Myocyte (in vitro differentiated cells): ENCODE measurements at places on chromosomes 12 and 14. TPM values are rescaled to one million over a fixed set of nuclear protein-coding genes. Genes with fewer than 3 reads are reported as not detected.
A peak's percentile ranks its signal among the peaks of the same experiment; 100 is the strongest.

The DHRS2 gene
- total RNA-seq = 0.19 and 1.2 TPM in 2 replicates

The LARP4 gene
- total RNA-seq = 46.5 and 49.8 TPM in 2 replicates

The ZC2HC1C gene
- 0.52 and 1.6 TPM in 2 replicates for total RNA-seq

The PACS2 gene
- 240 and 302 TPM in 2 replicates for total RNA-seq

The SLCO1B3 gene
- total RNA-seq = not detected in 2 replicates

The RBMS2 gene
- 9.2 and 9.7 TPM in 2 replicates for total RNA-seq

The MYH7 gene
- 155 and 258 TPM in 2 replicates for total RNA-seq

The BATF gene
- not detected in 2 replicates for total RNA-seq

The ERP27 gene
- 0.47 TPM in 1 of 2 replicates, not detected in the other for total RNA-seq

The CNTN1 gene
- not detected in 2 replicates for total RNA-seq

The CFAP251 gene
- 0.99 and 2.5 TPM in 2 replicates for total RNA-seq

The GLI1 gene
- 0.56 and 0.78 TPM in 2 replicates for total RNA-seq

The SRRM4 gene
- total RNA-seq = under 0.01 TPM in 1 of 2 replicates, not detected in the other

DNA sequence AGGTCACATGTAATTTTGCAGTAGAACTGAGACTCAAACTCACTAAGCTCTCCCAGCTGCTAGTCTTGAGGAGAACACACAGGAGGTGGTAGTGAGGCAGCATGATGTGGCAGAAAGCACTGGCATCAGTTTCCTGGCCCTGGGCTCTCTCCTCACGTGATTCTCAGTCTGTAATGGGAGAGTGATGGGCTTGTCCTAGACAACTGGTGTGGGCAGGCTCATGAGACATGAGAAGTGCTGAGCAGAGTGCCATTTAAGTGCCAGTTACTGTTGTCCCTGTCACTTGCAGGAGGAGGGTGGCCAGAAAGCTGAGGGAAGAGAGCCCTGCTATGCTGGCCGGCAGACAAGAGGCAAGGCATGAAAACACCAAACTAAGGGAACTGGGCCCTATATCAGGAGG lies 48.5 kb upstream of the OVCH1 start:
- DNase-seq = peak; percentile 94

GRCh38 chr14:57999979-58000378 lies 134.1 kb upstream of the SLC35F4 start:
- no peak for DNase-seq

- no peak for DNase-seq
Measured at GRCh38 chr14:103869406-103870143, 22.2 kb upstream of the PPP1R13B start.

DNA sequence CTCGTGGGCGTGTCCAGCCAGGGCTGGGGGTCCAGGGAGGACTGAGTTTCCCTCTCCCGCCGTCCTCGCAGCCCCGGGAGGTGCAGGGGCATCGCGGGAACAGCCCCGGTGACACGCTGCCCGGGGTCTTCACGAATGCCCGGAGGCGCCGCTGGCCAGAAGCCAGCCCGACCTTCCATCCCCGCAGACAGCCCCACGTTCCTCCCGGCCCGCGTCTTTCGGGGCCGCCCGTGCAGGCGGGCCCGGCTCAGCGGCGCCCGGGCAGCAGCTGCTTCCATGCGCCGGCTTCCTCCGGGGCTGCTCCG lies 827 bp upstream of the TEDC1 start:
- DNase-seq = no peak

DNA sequence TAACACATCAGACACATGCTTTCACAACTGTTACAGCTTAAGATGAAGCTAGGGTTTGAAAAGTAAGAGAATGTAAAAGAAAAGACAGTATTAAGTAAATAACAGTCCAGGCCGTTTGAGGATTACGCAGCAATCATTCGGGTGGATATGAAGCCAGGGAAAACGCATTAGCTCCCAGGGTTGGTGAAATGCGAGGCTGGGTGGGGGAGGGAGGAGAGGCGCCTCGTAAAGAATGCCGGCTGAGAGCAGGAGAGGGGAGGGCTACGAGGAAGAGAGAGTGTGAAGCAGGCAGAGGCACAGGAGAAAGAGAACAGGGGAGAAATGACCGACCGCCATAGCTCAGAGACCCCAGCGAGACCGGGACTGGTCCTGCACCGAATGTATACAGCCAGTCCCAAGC lies 73.0 kb downstream of the IQSEC3 start:
- no peak for DNase-seq

- no peak for DNase-seq
Measured at GRCh38 chr12:124461851-124462623, 105.4 kb downstream of the NCOR2 start.

DNA sequence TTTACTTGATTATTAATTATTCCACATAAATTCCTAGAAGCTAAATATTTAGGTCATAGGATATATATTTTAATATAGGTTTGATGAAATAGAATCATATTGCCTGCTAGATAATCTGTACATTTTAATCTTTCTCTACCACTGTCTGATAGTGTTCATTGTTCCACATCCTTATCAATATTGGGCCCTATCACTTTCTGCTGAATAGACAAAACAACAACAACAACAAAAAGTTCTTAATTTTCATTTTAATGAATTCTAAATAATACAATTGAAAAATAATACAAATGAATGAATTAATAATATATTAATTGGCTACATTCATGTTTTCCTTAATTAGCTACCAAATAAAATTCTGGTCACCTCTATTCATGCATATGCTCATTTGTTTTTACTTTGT lies 1437.2 kb downstream of the LRFN5 start:
- DNase-seq = no peak

- DNase-seq = no peak
Measured at GRCh38 chr12:120099738-120100137, 16.8 kb downstream of the RAB35 start.

- DNase-seq = no peak
Measured at GRCh38 chr14:29754134-29754533, 173.5 kb downstream of the PRKD1 start.

GRCh38 chr12:130457215-130457614 lies 119.5 kb downstream of the PIWIL1 start:
- DNase-seq = no peak

DNA sequence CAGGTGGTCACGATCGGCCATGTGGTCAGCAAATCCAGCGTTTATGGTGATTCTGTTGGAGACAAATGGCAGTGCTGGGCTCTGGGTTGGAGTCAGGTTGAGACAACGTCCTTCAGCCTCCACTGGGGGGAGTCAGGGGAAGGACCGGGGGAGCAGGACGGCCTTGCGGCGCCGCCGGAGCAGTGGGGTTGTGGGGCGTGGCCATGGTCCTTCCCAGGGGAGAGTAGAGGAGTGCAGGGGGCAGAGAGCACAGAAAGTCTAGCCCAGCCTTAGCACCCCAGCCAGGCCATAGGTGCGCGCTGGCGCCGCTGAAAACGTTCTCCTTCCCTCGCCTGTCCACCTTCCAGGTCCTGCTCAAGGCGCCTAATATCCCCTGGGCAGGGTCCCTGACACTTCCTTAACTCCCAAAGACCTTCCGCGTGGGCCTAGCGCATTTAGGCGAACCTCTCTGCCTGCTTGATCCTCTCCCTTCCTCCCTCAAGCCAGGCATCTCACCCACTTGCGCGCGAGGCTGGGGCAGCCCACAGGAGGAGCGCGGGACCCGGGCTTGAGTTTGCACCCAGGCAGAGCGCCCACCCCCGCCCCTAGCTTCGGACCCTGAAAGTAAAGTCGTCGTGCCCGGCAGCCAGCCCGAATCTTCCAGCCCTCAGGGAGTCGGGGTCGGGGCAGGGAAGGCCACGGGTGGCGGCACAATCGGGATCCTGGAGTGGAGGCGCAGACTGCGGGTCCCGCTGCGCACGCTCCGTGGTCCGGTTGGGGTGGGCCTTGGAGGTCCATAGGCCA lies 3.1 kb upstream of the KIF26A start:
- DNase-seq = peak; percentile 20

DNA sequence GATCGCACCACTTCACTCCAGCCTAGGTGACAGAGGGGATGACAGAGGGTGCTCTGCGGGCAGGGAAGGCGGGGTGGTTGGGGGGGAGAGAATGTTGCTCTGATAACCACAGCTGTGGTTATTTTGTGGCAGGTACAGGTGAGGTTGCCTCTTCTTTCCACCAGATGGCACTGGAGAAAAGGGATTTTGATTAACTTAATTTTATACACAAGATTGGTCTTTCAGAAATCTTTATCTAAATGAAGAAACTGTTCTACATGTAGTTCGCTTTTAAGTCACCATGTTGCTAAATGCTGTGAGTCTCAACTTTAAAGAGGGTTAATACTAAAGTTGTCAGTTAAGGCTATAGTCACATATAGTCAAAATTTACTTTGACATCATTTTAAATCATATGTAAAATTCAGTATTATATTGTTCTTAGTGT lies 25.7 kb downstream of the FGF23 start:
- DNase-seq = peak; percentile 11

GRCh38 chr12:25422241-25422640 lies 130.8 kb downstream of the LMNTD1 start:
- DNase-seq = no peak

GRCh38 chr12:92987846-92988621 lies 58.9 kb upstream of the EEA1 start:
- no peak for DNase-seq

GRCh38 chr12:46521145-46521544 lies 148.6 kb upstream of the SLC38A2 start:
- DNase-seq = no peak

DNA sequence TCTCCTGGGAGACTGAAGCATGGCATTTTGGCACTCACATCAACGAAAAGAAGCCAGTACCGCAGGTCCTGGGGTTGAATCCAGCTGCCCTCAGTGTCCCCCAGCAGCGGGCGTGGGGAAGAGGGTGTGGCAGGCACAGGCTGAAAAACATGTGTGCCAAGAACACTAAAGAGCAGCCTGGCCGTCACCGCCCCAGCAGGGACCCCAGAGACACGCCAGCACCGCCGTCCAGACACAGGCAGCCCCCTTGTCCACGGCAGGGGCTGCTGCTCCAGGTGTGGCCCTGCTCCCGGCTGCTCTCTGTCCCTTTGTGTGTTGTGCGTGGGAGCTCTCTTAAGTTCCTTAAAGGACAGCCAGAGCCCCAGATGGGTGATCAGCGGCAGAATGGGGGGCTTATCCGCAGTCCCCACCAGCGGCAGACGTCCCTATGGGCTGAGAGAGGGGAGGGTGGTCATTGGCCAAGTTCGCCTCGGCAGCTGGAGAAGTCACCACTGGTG lies 556 bp downstream of the PHETA1 start:
- DNase-seq = peak; percentile 69

DNA sequence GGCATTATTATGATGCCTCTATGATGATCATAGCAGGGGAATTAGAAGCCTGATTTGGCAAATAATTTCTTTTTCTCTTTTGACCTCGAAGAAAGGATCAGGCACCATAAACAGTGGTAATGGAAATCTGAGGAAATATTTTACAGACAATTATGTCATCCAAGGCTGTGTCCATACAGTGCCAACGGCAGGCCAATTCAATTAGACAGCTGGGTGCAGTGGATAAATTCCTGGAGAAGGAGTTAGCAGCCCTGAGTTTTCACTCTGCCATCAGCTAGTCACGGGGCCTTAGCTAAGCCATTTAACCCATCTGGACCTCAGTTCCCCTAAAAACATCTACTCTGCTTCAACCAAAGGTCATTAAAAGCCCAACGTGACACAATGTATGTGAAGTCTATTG lies 4.1 kb downstream of the TPH2 start:
- no peak for DNase-seq

DNA sequence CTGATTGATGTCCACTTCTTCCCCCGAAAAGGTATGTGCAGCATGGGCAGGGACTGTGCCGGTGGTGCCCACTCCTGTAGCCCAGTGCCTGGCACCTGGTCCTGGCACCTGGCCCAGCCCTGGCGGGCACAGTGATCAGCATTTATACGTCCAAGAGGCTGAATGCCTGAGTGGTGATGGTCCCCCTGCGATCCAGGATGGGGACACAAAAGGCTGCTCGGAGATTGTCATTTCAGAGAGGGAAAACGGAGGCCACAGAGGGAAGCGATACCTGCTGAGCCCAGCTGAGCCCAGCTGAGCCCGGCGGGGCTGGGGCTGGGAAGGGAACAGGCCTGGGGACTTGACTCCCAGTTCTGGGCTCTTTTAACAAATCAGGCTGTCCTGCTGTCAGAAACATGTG lies 55.8 kb downstream of the PRIMA1 start:
- no peak for DNase-seq

GRCh38 chr12:946631-947030 lies 2.9 kb downstream of the RAD52 start:
- no peak for DNase-seq

- DNase-seq = peak; percentile 43
Measured at GRCh38 chr12:64569923-64570691, 40.2 kb upstream of the RASSF3 start.

GRCh38 chr14:100416921-100417860 lies 94.1 kb downstream of the SLC25A47 start:
- DNase-seq = peak; percentile 90

DNA sequence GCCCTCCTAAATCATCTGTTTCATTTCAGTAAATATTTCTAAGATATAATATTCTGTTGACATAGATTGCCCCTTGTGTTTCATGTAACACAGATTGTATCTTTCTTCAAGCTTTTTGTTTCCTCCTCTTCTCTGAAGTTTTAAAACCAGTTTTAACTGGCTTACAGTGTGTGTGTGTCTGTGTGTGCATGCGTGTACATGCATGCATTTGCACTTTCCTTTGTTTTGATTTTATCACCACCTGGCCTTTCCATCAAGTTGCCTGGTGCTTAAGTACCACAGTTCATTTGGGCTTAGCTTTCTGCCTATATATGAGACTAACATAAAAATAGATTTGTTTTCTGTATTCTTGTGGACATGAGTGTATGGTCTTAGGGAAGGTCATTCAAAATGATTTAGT lies 31.9 kb downstream of the ETNK1 start:
- DNase-seq = peak; percentile 36

DNA sequence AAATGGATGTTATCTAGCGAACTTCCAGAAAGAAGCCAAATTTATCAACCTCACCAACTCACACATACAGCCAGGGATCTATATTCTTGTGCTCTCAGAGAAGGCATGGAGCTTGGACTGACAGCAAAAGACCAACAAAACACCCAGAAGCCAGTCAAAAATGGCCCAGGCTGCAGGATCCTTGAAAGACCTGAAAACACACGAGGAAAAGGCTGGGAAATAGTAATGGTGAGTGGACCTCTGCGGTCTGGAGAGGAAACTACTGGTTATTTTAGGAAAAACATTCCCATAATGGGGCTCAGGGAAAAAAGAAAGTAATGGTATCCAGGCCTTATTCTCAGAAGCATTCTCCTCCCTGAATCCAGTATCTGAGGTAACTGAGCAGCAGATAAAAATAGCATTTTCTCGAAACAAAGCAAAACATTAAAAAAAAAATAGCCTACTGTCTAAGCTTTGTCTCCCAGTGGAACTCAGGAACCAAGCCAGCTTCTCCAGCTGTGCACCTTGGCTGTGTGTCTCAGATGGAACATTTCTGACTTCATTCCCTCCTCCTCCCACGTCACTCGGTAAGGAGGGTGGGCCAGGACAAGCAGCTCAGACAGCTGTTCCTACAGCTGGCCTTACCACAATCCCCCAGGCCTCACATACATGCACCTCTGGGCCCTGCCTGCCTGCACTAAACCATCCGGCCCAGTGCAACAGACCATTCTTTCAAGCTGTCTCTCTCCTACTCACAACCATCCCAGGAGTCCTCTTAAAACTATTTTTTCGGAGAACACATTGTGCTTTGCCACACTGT lies 249.9 kb downstream of the DAD1 start:
- DNase-seq = peak; percentile 70

DNA sequence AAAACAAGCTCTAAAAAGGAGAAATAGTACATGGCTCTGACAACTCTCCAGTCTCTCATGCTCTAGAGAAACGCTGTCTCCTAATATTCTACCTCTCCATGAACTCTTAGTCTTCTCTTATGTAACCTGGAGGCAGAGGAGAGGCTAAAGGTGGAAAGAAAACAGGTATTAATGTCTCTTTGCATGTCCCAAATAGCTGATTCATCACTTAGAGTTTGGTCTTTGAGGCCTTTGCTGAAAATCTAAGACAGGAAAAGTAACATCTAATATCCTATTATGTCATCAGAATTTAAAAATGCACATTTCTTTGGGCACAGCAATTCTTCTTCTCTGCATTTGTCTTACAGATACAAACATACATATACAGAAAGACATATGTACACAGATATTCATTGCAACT lies 127.2 kb downstream of the DHRS2 start:
- DNase-seq = no peak
